ENCODE measurements at places on chromosomes 16 and 17.
A peak's percentile ranks its signal among the peaks of the same experiment; 100 is the strongest.

- DNase-seq = no peak
Measured at GRCh38 chr17:4897198-4897687, 2.1 kb upstream of the C17orf107 start.

GRCh38 chr16:73262931-73263330, 215.0 kb upstream of the ZFHX3 start:
- DNase-seq = no peak

DNA sequence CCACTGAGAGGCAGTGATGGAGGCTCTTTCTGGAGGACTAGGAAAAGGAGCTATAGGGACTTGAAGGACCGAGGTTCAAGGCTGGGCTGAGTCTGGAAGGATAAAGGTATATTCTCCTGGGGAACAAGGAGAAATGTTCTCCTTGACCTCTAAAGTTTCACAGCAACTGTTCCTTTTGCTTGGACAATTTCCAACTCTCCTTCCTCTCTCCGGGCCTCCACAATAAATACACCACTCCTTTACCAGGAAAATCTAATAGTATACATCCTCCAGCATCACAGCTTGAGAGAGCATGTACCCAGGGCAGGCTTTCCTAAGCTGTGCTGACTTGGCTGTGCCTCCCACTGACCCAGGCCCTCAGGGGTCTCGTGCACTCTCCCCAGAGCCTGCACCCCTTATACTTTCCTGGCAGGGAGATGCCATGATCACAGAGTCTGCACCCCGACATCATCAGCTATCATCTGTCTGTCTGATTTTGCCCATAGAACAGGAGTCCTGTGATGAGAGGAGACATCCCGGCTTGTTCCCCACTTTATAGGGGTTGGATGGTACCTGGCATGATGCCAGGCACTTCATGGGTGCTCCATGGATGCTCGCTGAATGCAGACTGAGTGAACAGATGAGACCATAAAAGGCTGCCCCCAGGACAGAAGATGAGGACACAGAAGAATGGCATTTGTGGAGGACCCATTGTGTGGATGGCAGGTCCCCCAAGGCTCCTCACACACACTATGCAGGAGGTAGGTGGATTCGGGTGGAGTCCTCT, 582.6 kb upstream of the CDH5 start:
- no peak for DNase-seq

GRCh38 chr17:36864827-36865430, 72.3 kb upstream of the LHX1 start:
- no peak for DNase-seq

GRCh38 chr16:85689285-85689949, 663 bp upstream of the GINS2 start:
- DNase-seq = no peak

DNA sequence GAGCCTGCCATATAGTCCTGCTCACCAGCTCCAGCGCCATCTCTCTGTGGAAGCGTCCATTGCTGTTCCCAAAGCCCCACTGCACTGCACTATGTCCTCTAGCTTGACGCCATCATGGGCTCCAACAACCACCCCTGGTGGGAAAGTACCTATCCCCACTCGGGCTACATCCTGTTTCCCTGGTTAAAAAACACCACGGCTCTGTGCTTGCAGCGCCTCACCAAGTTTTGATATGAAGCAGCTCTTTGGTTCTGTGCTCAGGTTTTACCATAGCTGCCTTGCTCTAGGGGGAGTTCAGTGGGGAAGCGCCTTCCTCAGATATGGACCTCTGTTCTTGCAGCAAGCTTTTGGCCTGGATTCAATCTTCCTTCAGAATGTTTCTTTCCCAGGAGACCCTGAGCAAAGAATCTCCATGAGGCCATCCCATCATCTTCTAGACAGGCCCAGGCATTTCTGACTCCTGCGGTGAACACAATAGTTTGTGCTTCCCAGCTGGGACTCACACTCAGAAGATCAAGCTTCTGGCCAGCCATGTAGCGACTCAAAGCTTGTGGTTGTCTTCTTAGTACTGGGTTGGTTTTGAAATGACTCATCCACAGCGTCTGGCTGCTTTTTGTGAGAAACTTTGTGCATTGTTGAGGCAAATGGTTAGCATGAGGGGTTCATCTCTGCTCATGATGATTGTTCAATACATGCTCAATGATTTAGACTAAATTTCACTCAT, 39.5 kb downstream of the DYNLRB2 start:
- DNase-seq = peak; percentile 76

DNA sequence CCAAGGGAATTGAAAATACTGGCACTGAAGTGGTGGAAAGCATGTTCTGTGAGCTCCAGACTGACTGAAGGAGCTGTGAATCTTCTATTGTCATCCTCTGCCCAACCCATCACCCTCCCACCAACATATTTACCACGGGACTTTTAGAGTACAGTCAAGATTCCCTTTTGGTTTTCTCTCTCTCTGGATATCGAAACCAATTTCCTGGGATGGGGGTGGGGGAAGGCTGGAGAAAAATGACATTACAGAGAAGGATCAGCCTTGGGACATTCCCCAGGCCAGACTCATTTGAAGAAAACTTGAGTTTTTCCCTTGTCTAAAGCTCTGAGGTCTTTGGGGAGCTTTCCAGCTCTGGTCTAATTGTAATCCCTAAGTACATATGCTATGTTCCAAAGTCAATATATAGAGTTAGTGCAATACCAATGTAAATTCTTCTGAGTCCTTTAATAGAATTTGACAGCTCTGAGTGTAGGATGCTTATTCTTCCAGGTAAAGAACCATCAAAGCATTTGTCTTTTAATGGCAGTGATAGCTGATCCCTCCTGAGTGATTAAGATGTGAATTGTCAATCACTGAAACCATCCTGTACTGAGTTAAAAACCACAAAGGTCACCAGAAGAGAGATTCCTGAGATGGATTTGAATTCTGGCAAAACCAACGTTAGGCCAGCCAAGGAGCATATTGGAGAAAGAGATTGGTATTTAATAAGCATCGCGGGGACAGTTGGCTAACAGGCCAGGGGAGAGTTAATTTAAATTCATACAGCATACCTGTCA, 48.8 kb upstream of the CCL1 start:
- no peak for DNase-seq

- no peak for DNase-seq
Measured at GRCh38 chr17:27958708-27959381, 65.7 kb upstream of the LYRM9 start.

DNA sequence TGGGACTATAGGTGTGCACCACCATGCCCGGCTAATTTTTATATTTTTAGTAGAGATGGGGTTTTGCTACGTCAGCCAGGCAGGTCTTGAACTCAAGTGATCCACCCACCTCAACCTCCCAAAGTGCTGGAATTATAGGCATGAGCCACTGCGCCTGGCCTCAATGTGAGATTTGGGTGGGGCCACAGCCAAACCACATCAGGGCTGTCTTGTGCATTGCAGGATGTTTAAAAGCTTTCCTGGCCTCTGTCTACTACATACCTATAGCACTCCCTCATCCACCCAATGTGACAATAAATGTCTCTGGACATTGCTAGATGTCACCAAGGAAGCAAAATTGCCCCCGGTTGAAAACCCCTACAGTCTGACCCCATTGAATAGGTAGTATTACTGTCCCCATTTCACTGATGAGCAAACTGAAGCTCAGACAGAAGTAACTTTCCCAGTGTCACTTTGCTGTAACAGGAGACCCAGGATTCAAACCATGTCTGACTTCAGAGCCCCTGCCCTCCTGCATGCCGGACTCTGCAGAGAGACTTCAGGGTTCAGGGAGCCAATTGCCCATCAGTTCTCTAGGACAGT, 3.6 kb upstream of the MAP3K14 start:
- DNase-seq = no peak
